ENCODE measurements at places on chromosomes 2 and 18.

GRCh38 chr2:174343623-174344455 lies 9.1 kb downstream of the SP9 start:
- DNase-seq: no peak

- DNase-seq: no peak
These were observed 76.3 kb upstream of the MGAT4A start for GRCh38 chr2:98807221-98807620.

DNA sequence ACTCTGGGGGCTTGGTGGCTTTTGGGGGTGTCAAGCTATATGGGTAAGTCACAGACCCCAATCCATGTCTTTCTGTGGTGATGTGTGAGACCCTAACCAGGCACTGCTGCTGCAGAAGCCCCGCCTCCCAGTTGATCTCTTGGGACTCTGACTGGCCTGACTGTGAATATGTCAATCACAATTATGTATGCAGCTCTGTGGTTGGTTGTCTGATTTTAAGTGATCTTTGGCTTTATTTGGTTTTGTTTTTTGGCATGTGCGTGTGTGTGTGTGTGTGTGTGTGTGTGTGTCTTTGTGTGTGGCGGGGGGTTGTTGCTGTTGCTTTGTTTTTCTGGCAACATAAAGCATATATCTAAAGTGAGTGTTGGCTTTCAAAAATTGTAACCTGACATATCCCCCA lies 78.5 kb upstream of the GLS start:
- no peak for DNase-seq

DNA sequence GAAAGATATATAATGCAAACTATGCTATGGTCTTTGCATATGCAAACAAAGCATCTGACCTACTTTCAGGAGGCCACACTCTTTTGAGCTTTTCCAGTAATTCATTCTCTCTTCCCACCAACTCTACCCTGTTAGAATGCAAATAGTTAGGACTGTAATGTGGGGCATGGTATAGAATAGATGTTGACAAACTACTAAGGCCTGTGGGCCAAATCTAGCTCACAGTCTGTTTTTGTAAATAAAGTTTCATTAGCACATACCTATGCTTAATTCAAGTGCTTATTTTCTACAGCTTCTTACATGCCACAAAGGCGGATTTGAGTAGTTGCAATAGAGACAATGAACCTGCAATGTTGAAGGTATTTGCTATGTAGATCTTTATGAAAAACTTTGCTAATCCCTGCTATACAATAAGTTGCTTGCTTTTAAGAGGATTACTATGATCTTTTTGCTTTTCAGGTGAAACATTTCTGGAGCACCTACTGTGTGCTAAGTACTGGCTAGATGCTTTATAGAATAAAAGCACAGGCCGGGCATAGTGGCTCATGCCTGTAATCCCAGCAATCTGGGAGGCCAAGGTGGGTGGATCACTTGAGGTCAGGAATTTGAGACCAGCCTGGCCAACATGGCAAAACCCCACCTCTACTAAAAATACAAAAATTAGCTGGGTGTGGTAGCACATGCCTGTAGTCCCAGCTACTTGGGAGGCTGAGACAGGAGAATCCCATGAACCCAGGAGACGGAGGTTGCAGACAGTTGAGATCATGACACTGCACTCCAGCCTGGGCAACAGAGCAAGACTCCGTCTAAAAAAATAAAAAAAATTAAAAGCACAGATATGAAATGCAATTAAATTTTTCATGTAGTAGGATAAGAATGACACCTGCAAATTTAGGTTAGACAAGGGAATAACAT lies 267.8 kb downstream of the DPP10 start:
- no peak for DNase-seq

- no peak for DNase-seq
These were observed 43.0 kb upstream of the SLC1A4 start for GRCh38 chr2:64945973-64946768.

Measured in amygdala (tissue), 56 donors.